ENCODE measurements at places on chromosomes 1 and 21. TPM values are rescaled to one million over a fixed set of nuclear protein-coding genes. Genes with fewer than 3 reads are reported as not detected.
A peak's percentile ranks its signal among the peaks of the same experiment; 100 is the strongest.

HLX gene
- total RNA-seq: 3.6 TPM

PLEKHN1 gene
- 1.2 TPM for total RNA-seq

NSL1 gene
- total RNA-seq: 50.3 TPM

MYOC gene
- total RNA-seq: not detected

RHOU gene
- 65.7 TPM for total RNA-seq

C1QA gene
- 122 TPM for total RNA-seq

DNA sequence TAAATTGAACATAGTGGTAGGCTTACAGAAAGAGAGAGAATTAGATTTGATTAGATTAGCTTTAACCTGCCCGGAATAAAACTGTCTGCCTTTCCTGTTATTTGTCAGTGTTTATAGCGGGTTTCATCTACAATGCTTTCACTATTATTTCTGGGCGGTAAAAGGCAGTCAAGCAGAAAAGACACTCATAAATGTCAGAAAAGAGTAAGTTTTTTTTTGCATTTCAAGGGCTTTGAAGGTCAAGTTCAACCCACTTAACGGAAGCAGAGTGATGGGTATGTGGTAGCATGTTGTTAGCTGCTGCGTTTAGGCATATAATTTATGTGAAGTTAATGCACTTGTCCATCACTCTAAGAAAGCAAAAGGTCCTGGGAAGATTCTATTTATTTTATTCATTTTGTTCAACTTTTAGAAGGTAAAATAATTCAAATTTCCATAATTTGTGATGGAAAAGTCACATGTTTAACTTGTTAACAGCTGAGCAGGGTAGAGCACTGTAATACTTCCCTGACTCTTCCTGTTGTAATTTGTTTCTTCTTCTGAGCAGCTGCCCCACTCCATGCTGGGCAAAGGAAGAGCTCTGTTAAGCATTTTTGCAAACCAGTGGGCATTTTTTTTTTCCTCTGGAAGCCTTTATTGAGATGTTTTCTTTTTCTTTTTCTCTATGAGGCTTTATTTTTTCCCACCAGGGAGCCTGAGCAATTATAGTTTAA, 220.1 kb downstream of the ST6GALNAC3 start:
- DNase-seq: no peak

DNA sequence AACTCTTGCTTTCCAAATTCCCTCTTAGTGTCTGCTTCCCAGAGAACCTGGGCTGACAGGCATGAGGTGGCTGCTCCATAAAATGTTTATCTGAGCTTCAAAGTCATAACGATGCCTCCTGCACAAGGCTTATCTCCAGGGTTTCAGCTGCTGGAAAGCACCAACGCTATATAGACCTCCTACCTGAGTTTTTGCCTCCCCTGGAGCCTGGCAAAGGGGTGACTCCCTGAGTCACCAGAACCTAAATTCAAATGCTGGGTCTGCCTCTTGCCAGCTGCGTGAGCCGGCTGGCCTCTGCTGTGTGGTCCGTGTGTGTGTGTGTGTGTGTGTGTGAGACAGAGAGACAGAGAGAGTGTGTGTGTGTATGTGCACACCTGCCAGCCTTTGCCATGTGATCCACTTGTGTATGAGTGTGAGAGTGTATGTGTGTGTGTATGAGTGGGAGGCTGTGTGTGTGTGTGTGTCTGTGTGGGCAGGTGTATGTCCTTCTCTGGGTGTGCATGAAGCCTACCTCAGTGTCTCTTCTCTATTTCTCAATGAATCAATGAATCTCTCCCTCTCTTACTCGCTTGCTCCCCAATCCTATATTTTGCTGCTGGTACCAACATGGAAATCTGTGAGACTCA, 714.9 kb downstream of the MATN1 start:
- no peak for DNase-seq

- DNase-seq: no peak
These were observed 137.6 kb downstream of the PTGER3 start for GRCh38 chr1:70910013-70910412.

- DNase-seq: no peak
These were observed 92.1 kb downstream of the CACHD1 start for GRCh38 chr1:64561993-64562392.

DNA sequence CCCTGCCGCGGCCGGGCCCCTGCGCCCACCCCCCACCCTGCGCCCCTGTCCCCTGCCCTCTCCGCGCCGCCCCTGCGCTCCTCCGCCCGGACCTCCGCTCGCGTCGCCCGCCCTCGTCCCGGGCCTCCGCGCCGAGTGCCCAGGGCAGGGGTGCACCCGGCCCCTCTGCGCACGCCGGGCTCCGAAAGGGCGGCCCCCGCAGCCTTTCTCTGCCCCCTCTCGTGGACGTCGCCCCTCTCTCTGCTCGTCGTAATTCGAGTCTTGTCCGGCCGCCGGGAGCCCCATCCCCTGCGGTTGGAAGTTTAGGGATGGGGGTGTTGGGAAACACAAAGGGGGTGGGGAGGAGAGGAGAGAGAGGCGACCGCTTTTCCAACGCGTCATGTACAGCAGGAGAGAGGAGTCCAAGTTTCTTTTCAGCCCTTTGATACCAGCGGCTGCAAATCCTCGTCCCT, 407 bp downstream of the GALNT2 start:
- peak; percentile 55 for DNase-seq

- DNase-seq: no peak
These were observed 31.9 kb upstream of the DENND1B start for GRCh38 chr1:197807216-197807615.

DNA sequence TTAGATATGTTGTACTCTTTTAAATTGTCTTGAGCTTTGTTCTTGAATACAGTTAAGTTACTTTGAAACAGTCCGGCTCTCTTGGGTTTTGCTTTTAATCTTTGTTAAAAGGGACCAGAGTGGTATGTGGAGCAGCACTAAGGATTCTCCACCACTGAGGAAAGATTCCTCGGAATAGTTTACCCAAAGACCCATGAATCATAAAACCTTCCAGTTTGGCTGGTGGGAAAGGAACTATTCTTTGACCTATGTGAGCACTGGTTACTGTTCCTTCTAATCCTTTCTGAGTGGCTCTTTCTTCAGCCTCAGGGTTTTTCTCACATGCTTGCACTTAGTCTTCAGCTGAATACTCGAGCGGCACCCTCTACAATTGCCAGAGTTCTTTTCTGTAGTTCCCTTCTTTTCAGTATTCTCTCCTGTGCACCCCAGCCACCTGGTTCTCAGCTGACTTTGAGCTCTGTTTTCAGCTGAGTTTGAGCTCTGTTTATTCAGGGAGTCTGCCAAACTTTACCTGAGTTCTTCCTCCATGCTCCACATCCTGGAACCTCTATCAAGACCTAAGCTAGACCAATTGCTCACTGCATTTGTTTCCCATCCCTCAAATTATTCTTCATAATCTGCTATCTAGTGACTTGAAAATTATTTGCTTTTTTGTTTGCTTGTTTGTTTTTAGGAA, 253.8 kb upstream of the PLXNA2 start:
- DNase-seq: no peak

DNA sequence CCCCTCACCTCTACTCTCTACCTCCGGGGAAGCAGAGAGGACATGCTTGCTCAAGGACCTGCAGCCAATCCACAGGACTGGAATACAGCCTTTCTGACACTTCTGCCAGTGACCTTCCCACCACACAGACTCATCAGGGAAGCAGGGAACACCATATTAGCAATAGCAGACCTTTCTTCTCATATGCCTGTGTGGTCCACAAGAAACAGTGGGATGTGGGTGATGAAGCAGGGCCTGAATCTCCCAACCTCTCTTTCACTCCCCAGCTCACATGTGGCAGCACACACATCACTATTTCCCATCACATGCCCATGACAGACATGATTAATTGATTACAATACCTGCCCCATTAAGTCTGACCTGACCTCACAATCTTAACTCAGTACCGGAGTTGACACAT, 695.1 kb downstream of the MATN1 start:
- no peak for DNase-seq

- DNase-seq: no peak
These were observed 1037.2 kb upstream of the B3GALT2 start for GRCh38 chr1:194223596-194223995.

- DNase-seq: no peak
These were observed 22.1 kb downstream of the CRYAA start for GRCh38 chr21:43190951-43191350.

- DNase-seq: no peak
These were observed 38.6 kb upstream of the RCAN3 start for GRCh38 chr1:24463776-24464735.

All from umbilical cord (tissue), 2 donors.